SK-MEL-5 (cell line): ENCODE measurements at places on chromosomes 12 and 14. TPM values are rescaled to one million over a fixed set of nuclear protein-coding genes. Genes with fewer than 3 reads are reported as not detected.

Gene KRT6C
- not detected in 2 replicates for total RNA-seq

Gene CDH24
- 0.96 and 1.1 TPM in 2 replicates for total RNA-seq

DNA sequence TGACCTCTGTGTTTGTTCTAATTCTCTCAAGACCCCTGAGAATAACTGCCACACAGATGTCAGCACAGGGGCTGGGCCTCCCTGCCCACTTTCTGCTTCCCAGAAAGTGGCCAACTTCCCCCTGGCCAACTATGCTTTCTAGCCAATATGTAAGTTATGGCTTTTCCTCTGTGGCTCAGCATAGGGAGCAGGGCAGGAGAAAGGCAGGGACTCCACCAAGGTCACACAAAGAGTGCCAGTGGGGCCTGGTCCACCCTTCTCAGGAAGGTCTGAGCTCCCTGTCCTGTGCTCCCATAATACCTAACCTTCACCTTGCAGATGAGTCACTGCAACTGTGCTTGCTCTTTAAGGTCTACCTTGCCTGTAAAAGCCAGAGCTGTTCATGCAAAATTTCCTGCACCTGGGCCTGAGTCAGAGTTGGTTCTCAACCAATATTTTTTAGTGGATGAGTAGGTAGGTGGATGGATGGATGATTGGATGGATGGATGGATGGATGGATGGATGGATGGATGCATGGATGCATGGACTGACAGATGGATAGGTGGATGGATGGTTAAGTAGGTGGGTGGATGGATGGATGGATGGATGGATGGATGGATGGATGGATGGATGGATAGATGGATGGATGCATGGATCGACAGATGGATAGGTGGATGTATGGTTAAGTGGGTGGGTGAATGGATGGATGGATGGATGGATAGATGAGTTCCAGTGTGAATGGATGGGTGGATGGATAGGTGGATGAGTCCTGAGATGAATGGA, 64.2 kb downstream of the DIO3 start:
- no peak for DNase-seq

DNA sequence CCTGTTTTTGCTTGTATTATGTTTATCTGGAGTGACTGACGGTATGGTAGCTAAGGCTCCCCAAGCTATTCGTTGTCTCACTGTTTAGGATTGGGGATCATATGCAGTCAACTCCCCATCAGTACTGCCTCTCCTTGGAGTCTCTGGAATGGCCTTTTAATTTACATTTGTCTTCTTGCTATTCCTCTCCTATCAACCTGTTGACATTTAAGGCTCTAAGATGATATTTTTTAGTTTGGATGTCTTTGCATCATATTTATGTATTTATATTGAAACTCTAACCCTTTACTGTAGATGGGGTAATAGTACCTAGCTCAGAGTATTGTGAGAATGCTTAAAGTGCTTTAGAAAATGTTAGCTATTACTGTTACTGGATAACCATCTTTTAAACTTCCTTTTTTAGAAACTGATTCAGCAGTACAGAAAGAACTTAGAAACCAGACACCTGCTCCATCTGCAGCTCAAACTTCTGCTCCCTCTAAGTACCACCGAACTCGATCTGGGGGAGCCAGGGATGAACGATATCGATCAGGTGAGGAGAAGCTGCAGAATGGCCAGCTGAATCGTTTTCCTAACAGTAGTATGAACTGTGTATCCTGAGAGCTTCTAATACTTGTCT, 123.5 kb upstream of the ATF1 start:
- no peak for DNase-seq

- no peak for DNase-seq
Observed at GRCh38 chr14:49962621-49963020, 69.7 kb downstream of the ARF6 start.

DNA sequence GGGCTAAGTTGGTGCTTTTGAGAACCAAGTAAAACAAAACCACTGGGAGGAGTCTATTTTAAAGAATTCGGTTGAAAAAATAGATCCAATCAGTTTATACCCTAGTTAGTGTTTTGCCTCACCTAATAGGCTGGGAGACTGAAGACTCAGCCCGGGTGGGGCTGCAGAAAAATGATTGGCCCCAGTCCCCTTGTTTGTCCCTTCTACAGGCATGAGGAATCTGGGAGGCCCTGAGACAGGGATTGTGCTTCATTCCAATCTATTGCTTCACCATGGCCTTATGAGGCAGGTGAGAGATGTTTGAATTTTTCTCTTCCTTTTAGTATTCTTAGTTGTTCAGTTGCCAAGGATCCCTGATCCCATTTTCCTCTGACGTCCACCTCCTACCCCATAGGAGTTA, 1.8 kb upstream of the RAB5B start:
- DNase-seq, result peak; percentile 89

Gene CELA1
- not detected in 2 replicates for total RNA-seq
